Cerebellar cortex (tissue), 1 donor: ENCODE measurements at places on chromosomes 5 and 9.

- no peak for DNase-seq
These were observed 330.3 kb downstream of the CAAP1 start for GRCh38 chr9:26562338-26562737.

DNA sequence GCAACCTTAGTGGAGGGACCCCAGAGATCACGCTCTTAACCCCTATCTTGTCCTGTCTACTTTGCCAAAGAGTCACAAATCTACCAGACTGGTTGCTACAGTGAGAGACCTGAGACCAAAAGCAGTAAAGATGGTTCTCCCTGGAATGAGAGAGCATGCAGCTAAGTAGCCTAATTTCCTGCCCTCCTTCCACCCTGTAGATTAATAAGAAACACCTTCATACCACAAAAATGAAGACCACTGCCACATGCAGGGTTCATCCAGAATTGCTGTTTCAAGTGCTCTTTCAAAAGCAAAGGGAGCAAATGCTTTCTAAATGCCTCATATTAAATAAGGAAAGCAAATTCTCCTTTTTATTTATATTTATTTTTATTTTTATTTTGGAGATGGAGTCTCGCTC, 119.1 kb downstream of the UGCG start:
- DNase-seq = no peak

DNA sequence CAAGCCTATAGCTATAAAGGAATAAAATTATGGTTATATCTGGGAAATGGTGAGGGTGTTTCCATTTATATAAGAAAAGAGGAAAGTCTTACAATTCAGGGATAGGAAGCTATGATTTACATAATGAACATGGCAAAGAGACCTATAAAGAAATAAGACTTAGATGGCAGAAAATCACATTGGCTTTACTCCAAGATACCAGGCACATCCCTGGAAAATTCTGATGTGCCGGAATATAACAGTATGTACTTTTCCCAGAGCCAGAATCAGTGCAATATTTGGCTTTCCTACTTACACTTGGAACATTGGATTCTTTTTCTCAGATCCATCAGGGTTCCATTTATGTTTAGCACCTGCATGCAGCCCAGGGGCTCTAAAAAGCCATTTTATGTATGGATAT, 357.8 kb downstream of the CETN3 start:
- DNase-seq = no peak

DNA sequence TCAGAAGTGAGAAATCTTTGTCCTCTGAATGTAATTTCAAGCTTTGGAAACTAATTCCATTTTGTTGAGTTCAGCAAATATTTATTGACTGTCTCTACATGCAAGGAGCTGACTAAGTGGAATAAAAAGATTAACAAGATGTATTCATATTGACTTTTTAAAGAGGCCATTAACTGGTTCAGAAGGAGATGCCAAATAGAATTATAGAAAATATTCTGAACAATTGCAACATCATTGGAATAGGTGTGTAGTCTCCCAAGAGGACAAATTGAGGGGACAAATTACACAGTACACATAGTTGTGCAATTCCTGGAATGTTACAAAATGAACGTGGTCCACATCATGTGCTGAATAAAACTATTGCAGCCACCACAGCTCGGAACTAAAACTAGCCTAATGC, 224.2 kb downstream of the NPR3 start:
- no peak for DNase-seq

GRCh38 chr9:617445-618085, 223.9 kb upstream of the DMRT1 start:
- no peak for DNase-seq

- peak; percentile 21 for DNase-seq
These were observed 1062.6 kb downstream of the NR2F1-AS1 start for GRCh38 chr5:92518318-92518904.

- DNase-seq = no peak
These were observed 77.2 kb downstream of the PRRT1B start for GRCh38 chr9:131622523-131622922.

GRCh38 chr9:137128158-137128861, 10.6 kb upstream of the GRIN1 start:
- no peak for DNase-seq

- no peak for DNase-seq
These were observed 138.2 kb upstream of the LPAR1 start for GRCh38 chr9:111176511-111176910.

DNA sequence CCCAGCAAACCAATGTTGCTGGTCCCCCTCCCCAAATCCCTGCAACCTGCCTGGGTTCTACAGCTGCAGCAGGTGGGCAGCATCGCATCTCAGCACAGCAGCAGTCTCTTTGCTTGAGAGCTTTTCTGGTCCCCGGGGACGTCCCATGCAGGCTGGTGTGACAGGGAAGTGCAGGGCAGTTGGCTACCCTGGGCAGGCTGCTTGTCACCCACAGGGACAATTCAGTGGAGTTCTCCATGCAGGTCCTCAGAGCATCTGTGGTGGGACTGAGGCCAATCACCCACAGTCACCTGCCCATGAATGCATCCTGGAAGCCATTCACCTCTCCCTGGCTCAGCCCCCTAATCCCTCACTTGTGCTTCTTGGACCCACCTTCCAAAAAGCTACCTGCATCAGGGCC, 43.9 kb upstream of the SEMA4D start:
- DNase-seq = no peak

GRCh38 chr5:159700016-159700415, 216.3 kb upstream of the ADRA1B start:
- DNase-seq = no peak

DNA sequence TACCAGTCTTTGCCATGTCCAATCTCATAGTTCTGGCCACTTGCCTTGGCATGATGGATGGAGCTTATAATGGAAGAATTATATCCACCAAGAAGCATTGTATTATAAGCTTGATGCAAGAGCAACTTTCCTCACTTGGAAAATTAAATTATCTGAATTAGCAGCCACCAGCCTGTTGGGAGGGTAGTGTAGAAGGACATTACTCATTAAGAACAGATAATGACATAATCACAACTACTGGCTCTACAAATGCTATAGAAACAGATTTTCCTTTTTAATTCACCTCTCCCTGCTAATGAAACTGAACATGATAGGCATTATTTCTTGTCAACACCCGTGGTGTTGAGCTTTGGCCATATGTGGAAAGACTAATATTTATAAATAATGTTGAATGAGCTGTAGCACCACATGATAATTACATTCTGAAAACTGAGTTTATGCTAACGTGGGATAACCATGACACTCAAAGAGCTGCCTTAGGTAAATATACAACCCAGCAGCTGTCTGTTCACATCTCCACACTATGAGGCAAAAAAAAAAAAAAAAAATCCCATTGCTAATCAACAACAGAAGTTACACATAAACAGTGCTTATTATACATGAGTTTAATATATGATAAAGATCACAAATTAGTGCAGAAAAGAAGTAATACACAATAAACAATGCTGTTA, 48.1 kb upstream of the NR4A3 start:
- DNase-seq = no peak

GRCh38 chr5:9605041-9605838, 24.9 kb downstream of the TAS2R1 start:
- DNase-seq = no peak

GRCh38 chr9:100579665-100580064, 1.8 kb downstream of the CAVIN4 start:
- no peak for DNase-seq

DNA sequence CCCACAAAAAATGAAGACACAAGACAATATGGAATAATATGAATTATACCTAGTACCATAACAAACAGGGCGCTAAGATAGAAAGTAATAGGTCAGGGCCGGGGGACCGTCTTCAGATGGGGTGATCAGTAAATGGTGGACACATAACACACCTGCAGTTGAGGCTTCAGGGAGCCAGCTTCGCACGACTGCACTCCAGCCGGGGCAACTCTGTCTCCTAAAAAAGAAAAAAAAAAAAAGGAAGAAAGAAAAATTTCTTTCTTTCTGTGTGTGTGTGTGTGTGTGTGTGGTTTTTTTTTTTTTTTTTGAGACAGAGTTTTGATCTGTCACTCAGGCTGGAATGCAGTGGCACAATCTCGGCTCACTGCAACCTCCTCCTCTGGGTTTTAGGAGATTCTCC, 75.0 kb upstream of the HSPA9 start:
- DNase-seq = no peak

GRCh38 chr5:53469946-53470687, 10.3 kb upstream of the FST start:
- no peak for DNase-seq

DNA sequence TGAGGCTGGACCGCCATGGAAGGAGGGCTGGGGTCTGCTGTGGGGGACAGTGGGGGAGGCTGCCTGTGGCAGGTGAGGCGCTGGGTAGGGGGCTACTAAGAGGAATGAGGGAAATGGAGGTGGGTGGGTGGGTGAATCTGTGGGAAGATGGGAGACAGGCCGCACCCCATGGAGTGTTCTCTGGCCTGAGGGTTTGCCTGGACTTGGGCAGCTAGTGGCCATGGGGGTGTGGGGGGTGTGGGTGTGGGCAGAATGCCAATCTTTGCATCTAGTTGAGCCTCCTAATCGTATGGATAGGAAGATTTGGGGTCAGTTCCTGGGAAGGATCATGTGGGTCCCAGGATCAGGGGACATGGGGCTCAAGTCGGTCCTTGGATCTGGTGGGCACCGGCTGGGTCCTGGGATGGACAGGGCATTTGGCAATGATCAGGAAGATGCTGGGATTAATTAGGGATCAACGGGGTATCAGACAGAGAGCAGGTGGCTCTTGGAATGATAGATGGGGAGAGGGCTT, 518 bp downstream of the ZDHHC12 start:
- DNase-seq = peak; percentile 35

GRCh38 chr5:143360755-143361154, 42.7 kb downstream of the NR3C1 start:
- no peak for DNase-seq

DNA sequence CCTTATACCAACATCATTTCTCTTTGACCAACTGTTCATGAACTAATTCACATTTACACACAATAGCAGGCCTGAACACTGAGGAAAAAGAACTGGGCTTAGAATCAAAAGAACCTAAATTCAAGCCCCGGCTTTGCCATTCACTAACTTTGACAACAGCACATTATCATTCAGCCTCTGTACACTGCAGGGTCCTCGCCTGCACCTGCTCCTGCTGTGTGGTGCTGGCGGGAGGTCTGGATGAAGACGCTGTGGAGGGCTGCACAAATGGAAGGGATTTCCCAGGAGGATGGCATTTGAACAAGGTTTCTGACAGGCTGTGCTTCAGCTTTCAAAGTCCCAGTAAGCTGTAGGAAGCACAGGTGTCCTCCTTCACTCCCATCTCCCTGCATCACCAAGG, 151.2 kb downstream of the ZDHHC21 start:
- DNase-seq = no peak

DNA sequence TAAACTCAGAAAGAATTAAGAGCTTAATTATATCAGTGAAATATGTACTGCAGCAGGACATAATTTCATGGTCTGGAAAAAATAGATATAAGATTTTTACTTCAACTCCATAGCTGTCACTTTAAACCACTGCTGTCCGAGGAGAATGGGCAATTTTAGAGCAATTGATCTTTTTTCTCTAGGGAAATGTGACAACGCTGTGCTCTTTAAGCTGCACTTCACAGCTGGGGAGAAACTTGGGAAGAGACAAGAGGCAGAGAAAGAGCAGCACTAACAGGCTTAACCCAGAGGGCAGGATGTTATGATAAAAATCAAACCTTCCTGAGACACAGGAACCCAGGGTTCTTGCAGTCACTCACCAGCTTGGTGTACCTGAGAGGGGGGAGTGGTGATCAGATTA, 92.0 kb downstream of the SPOCK1 start:
- DNase-seq = no peak

- DNase-seq = no peak
These were observed 24.9 kb upstream of the ADRA1B start for GRCh38 chr5:159891371-159891770.

DNA sequence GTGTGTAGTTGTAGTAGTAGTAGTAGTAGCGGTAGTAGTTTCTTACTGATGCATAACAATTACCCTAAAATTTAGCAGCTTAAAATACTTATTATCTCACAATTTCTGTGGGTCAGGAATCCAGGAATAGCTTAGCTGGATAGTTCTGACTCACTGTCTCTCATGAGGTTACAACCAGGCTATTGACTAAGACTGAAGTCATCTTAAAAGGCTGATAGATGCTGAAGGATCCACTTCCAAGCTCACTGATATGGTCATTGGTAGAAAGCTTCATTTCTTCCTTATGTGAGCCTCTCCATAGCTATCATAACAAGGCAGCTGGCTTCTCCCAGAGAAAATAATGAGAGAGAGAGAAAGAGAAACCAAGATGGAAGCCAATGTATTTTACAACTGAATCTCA, 147.5 kb upstream of the FBXL17 start:
- DNase-seq = no peak
